ENCODE measurements at places on chromosomes 16 and 17.

DNA sequence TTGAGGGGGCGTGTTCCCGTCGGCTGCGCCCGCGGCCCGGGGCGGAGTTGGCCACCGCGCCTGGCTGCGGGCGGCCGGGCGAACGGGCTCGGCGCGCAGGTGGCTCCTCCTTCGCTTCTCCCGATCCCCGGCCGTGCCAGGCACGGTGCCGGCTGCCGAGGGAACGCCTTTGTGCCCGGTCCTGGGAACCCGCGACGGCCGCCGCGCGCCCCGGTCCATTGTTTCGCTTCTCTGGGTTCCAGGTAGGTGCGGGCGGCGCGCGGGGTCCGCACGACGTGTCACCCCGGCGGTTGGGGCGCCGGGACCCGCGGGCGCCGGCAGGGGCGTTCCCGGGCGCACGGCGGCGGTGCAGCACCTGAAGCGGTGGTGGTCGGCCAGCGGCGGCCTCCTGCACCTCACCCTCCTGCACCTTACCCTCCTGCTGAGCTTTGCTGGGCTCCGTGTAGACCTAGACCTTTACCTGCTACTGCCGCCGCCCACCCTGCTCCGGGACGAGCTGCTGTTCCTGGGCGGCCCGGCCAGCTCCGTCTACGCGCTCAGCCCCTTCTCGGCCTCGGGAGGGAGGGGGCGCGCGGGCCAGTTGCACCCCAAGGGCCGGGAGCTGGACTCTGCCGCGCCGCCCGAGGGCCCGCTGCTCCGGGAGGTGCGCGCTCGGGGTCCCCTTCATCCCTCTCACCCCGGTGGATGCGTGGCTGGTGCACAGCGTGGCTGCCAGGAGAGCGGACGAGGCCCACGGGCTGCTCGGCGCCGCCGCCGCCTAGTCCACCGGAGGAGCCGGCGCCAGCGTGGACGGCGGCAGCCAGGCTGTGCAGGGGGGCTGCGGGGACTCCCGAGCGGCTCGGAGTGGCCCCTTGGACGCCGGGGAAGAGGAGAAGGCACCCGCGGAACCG, 99.9 kb downstream of the EFCAB13 start:
- no peak for DNase-seq

DNA sequence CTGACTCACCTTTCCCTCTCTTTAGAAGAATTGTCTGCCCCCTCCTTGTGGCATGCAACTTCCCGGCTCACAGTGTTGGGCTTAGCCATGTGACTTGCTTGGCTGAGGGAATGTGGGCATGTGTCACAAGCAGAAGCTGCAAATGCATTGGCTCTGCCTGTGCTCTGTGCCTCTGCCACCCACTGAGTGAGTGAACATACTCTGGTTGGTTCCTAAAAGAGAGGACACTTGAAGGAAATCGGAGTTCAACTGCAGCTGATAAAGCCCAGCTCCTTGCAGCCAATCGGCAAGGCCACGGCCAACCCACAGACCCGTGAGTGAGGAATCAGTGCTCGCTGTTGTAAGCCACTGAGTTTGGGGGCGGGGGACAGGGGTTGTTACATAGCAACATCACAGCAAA, 10.9 kb upstream of the GINS2 start:
- DNase-seq, result no peak

GRCh38 chr17:19313066-19313745, 49.3 kb downstream of the B9D1 start:
- DNase-seq, result no peak

DNA sequence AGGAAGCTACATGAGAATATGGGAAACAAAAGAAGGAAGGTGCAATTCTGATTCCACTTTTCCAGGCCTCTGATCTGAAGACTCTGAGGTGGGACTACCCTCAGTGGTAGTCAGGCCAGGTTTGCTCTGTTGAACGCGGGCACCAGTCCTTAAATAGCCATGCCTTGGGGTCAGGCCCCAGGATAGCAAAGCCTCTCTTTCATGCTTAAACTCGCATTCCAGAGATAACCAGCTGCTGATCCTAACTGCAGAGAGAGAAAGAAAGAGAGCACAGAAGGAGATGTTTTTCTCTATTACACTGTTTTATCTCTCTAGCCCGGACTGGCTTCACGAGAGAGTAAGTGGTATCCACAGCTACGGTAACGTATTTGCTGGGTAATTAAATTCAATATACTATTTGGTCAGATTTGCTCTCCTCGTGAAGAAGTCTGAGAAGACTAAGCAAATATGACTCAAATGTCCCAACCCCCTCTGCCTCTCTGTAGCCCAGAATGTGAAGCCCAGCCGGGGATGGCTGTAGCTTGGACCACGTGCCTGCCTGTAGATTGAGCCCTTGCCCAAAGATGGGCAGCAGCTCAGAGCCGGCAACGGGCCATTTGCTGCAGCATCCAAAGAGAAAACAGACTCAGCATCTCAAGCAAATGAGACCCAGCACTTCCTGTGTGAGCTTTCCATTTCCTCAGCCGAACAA, 122.2 kb downstream of the SMG6 start:
- DNase-seq, result no peak

DNA sequence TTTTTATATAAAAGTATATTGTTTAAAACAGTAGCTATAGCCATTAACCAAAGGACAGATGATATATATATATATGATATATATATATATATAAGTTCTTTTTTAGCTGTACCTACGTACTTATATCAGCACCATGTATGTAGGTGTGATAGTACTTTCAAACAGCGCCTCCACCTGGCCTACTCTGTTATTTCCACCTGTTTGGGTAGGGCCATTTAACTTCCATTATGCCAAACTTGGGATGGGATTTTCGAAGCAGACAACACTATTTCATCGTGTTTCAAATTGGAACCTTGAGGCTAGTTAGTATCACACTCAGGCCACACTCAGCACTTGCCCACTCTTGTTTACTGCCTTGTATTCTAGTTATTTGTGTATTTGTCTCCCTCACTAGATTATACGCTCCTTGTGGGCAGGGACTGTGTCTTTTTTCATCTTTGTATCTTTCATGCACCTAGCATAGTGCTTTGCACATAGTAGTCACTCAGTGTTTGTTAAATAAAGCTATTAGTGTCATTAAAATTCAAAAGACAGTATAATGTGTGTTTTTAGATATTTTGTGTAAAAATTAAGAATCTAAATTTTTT, 11.8 kb upstream of the CLTC start:
- DNase-seq, result no peak

DNA sequence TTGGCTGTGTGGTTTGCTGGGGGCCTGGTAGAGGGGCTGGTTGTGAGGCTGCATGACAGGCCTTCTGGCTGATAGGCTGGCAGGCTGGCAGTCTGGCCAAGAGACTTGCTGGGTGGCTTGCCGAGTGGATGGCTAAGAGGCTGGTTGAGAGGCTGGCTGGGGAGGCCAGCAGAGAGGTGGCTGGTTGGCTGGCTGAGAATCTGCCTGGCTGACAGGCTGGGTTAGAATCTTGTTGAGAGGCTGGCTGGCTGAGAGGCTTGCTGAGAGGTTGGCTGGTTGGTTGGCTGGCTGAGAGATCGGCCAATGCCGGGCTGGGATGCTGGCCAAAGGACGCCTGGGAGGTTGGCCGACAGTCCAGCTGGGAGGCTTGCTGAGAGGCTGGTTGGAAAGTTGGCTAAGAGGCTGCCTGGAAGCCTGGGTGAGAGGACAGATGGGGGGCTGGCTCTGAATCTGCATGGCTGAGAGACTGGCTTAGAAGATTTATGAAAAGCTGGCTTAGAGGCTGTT, 35.9 kb upstream of the ACSM2B start:
- no peak for DNase-seq

DNA sequence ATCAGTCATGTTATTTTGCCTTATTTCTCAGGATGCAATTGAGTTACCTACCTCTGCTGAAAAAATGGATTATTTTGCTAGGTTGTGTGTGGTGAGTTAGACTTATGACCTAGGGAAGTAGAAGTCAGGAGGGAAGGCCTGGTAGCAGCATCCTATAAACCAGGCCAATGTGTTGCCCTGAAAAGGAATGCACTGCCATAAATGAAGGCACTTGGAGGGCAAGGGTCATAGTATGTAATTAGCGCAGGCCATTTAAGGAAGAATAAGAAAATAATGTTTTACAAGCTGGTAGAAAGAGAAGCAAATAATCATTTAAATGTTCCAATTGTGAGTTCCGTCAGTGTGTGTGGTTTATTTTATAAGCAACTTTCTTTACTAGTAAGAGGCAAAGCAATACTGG, 698.8 kb downstream of the KCNJ2 start:
- DNase-seq, result no peak

DNA sequence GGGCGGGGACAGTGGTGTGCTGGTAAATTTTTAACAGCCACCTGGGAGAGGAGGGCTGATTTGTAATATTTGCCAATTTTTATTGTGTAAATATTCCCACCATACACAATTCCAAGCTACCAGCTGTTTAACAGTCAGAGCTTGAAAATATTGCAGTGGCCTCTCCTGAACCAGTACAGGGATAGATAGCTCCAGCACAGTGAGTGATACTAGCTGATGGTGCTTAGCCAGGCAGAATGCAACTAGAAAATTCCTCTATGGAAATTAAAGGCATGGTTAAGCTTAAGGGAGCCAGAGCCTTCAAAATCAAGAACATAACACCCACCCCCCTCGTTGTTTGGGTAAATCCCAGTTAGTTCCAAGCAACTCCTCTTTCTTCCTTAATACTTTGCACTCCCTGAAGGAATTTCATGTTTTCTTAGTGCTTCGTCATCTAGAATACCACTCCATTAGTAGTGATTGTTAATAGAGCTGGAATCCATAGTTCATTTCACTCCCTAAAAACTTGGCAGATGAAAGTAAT, 96.6 kb downstream of the CYB561 start:
- no peak for DNase-seq

DNA sequence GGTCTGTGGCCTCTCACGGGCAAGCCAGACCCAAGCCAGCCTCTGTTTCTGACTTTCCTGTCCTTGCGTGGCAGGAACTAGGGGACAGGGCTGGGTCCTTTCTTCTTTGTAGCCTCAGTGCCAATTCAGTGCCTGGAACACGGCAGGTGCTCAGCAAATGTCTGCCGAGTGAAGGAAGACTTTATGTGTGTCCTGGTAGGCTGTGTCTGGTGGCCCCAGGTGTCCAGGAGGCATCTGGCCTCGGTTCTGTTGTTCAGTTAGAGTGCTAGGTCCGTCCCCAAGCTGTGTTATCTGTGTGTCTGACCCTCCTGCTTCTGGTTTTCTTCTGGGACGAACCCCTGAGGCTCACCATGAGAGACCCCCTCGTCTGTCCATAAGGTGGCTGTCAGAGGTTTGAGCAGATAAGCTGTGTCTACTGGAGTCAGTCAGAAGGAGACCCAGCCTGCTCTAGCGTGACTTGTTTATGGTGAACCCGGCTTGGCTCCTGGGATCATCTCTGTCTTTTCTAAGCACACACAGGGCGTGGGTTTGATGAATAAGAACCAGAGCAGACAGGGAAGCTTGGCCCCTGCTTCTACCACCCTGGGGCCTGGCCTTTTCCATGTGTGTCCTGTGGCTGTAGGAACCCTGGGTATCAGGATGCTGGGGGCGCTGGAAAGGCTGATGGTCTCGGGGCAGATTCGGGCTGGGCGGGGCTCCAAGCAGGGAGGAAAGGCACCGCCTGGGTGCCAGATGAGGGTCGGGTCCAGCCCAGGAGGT, 39.3 kb downstream of the ENGASE start:
- no peak for DNase-seq

GRCh38 chr16:79055251-79055970, 545.1 kb downstream of the MAF start:
- no peak for DNase-seq

- no peak for DNase-seq
Observed at GRCh38 chr16:14641206-14641605, 8.5 kb downstream of the BFAR start.

GRCh38 chr16:28289048-28289447, 3.3 kb upstream of the SBK1 start:
- DNase-seq, result no peak

DNA sequence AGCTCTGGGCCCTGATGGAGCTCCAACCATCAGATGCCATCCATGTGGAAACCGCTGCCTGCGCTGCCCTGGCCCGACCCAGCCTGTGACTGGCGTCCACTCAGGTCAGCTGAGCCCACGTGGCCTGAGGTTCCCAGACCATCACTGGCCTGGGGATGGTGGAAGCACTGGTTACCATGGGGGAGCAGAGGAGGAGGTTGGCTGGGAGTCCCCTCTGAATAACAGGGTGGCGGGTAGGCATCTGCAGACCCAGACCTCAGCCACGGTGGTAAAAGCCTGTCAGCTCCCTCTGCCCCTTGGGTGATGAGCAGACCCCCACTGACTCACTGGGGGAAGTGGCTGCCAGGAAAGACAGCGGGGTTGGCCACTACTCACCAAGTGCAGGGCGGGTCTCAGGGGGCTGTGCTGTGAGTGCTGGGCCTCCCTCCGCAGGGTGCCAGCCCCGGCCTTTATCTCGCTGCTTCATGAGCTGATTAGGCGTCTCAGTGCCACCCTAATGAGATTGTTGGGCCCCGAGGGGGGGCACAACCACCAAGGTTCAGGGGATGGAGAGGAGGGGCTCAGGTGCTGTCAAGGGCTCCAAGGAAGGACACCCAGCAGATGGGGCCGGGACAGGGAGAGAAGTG, at the start of gene PDE6G:
Gene PDE6G, minus strand, starts transcription at position 425 of the 626 bp plus-strand sequence. CDS start 3,237 bp downstream, outside the sequence.
- DNase-seq, result no peak

- DNase-seq, result no peak
Observed at GRCh38 chr17:47882247-47882646, 13.8 kb upstream of the SP2 start.

DNA sequence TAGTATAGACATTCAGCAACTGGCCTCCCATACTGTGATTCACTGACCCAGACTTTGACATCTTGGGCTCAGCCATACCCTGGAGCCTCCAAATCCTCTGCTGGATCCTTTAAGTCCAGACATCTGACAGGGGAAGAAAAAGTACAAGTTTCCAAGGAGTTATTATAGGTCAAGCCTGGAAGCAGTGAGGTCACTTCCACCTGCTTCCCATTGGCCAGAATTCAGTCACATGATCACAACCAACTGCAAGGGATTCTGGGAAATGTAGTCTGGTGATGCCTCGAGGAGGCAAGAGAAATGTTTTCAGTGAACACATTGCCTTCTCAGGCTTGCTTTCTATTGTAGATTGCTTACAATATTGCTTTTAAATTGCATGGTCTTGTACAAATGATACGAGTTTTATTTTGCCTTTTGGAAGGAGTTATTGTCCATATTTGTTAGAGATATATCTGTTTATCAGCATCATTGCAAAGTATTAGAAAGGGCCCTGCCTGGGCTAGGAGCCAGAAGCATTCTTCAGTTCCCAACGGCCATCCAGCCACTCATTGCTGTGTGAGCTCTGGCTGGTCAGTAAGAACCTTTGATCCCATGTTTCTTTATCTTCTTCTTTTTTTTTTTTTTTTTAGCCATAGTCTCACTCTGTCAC, 696.9 kb downstream of the WWOX start:
- DNase-seq, result no peak
